Right lung (tissue), 10 donors: ENCODE measurements at places on chromosomes 1 and 21. TPM values are rescaled to one million over a fixed set of nuclear protein-coding genes. Genes with fewer than 3 reads are reported as not detected.

- no peak for DNase-seq
Measured at GRCh38 chr1:206831650-206832049, 33.8 kb upstream of the IL20 start.

MAP1LC3C gene
- polyA plus RNA-seq: 2.3 TPM

KCNJ9 gene
- polyA plus RNA-seq: 0.06 TPM

DNA sequence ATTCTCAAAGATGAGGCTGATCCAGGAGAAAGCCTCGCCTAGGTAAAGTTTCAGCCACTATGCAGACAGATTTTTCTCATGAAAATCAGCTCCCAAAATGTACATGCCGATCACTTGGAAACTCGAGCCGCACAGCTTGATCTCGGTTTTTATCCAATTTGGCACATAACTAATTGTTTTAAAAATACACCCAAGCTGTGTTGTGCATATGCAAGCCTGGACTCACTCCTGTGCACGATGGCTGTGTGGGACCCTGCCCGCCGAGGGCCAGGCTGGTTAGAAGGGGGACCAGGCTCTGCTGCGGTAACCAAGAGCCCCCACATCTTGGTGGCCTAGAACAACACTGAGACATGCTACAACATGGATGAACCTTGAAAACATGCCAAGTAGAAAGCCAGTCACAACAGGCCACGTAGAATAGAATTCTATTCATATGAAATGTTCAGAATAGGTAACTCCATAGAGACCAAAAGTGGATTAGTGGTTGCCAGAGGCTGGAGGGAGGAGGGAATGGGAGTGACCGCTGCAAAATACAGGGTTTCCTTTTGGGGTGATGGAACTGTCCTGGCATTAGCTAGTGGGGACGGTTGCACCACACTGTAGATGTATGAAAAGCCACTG is 16.1 kb upstream of the LDLRAP1 start:
- no peak for DNase-seq

C1orf56 gene
- 11.0 TPM for polyA plus RNA-seq

- no peak for DNase-seq
Measured at GRCh38 chr1:206722751-206723461, 38.2 kb downstream of the MAPKAPK2 start.

GRCh38 chr1:205453466-205453865 is 2.4 kb downstream of the BLACAT1 start:
- DNase-seq: no peak
